ENCODE measurements at places on chromosomes 6 and 20.
A peak's percentile ranks its signal among the peaks of the same experiment; 100 is the strongest.

DNA sequence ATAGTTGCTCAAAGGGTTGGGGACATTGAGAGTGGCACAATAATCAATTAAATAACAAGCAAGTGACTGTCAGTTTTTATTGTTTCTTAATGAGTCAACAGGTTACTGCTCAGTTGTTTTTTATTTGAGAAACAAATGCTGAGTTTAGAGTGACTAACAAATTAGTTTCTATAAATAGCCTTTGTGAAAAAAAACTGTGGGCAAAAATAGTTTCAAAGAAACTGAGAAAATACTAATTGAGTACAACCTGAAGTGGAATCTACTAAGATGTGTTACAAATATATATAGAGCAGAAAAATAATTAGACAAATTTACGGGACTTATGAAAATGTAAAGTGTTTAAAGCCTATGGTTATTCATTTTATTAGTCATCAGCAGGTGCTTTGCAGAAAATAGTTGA is 22.3 kb downstream of the BEND6 start:
- no peak for DNase-seq

DNA sequence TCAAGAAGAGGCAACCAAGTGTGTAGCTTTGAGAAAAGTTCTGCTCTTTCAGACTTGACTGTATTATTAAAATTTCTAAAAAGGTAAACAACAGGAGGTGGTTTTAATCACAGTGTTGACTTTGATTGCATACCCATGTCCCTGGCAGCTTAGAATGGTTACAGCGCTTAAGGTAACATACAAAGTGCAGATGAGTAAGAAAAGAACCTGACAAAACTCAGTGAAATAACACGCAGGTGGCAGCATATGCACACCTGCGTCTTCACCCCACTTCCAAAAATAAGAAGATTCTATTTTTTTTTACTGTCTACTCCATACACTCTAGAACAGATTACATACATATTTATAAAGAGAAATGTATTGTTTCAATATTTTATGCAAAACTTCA is 233.5 kb downstream of the GMPR start:
- DNase-seq: no peak

DNA sequence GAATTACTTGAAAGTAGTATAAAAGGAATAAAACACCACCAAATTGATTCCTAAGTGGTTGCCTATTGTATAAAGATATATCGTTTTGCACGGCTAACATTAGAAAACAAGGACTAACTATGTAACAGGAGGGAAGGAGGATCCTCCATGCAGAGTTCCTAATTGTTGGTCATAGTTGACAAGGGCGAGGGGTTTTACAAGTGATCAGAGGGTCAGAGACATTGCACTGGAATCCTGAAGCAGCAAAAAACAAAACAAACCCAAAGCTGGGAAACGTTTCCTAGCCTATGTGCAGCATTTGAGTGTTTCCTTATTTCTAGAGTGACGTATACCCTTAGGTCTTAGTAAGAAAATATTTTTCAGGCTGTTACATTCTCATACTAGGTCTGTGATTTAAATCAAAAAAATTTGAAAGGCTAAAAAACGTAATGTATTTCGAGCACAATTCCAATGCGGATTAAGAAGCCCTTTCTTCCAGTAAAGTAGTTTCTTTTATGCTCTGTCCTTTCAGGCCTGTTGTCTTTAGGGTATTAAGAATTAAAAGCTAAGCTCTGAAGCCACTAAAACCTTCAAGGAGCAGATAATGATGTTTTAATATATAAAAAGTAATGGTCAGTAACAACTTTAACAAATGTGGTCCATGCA is 373.8 kb upstream of the MMS22L start:
- DNase-seq: no peak

DNA sequence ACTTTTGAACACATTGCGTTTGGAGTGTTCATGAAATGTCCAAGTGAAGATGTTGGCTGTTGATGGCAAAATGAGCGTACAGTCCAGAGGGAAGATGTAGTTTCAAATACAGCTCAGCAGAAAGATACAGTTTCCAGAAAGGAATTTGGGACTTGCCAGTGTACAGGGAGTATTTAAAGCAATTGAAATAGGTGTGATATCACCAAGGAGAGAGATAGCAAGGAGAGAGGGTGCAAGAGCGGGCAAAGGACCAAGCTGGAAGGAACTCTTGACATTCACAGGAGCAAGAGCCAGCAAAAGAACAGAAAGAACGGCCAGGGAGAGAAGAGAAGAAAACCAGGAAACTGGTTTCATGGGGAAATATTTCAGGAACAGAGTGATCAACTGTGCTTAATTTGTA is 47.8 kb downstream of the CARMIL1 start:
- no peak for DNase-seq

GRCh38 chr20:45037050-45037449 is 63.9 kb downstream of the KCNS1 start:
- peak; percentile 58 for DNase-seq

GRCh38 chr6:125528621-125529041 is 220.8 kb upstream of the HEY2 start:
- no peak for DNase-seq

DNA sequence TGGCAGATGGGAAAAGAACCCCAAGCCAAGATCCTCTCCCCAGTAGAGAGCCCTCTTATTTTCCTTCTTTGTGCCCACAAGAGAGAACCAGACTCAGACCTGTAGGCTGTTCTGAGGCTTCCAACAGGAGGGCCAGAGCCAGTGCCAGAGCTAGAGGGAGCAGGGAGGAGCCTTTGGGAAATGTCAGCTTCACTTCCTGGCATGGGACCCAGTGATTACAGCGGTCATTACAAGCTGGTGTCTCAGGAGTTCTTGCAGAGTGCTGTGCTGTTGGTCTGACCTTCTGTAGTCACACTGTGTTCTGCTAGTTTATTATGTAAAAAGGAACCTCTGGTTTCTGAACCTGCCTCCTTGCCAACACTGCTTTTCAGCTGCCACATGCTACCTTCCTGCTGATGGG is 38.9 kb downstream of the STK35 start:
- no peak for DNase-seq

GRCh38 chr6:79510707-79511106 is 26.5 kb downstream of the LCA5 start:
- no peak for DNase-seq

DNA sequence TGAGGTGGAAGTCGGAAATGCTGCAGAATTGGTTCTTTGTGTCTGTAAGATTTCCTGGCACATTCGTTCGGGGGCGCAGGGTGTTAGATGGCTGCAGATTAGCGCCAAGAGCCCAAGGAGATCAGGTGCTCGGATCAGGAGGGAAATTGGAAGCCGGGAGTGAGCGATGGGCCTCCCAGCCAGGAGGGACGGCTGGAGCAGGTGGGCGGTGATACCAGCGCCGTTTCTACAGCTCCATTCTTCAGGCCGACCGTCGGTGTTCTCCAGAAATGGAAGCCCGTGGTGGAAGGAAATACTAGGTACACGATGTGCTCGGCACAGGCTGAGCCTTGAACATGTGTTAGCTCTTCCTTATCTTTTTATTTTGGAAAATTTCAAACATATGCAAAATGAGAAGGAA is 6.5 kb downstream of the SIRPA start:
- DNase-seq: no peak

GRCh38 chr6:89024456-89024855 is 56.1 kb upstream of the PNRC1 start:
- no peak for DNase-seq

GRCh38 chr20:61979701-61980635 is 85.7 kb downstream of the TAF4 start:
- DNase-seq: no peak

- peak; percentile 77 for DNase-seq
These were observed 74.0 kb downstream of the IGF2R start for GRCh38 chr6:160042788-160043301.

DNA sequence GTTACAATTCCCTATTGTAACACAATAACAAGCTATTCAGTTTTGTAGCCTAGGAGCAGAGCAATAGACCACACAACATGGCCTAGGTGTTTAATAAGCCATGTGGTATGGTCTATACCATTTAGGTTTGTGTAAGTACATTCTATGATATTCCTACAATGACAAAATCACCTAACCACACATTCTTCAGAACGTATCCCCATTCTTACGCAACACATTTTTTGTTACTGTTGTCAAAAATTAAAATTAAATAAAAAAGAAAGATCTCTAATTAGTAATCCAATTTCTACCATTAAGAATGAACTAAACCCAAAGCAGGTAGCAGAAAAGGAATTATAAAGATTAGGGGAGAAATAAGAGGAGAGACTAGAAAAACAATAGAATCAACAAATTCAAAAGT is 44.0 kb downstream of the RANBP9 start:
- no peak for DNase-seq

DNA sequence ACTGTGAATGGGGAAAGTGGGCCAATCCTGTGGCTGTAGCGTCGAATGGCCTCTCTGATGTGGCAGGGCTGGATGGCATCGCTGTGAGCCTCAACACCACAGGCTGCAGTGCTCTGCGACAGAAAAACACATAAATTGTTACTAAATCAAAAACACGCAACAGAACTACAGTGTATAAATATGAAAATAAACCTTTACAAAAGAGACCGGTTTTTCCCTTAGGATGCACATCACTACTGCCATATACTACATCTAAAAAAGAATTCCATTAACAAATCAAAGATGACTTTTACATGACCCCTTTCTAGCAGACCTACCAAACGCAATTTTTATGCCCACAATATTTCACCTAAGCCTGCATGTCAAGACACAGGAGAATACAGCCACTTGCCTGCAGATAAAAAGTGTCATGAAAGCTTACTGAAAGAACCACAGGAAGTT is 395.5 kb upstream of the RUNX2 start:
- DNase-seq: no peak

Data from astrocyte of the spinal cord (primary cell).